ENCODE measurements at places on chromosomes 11 and 22.

DNA sequence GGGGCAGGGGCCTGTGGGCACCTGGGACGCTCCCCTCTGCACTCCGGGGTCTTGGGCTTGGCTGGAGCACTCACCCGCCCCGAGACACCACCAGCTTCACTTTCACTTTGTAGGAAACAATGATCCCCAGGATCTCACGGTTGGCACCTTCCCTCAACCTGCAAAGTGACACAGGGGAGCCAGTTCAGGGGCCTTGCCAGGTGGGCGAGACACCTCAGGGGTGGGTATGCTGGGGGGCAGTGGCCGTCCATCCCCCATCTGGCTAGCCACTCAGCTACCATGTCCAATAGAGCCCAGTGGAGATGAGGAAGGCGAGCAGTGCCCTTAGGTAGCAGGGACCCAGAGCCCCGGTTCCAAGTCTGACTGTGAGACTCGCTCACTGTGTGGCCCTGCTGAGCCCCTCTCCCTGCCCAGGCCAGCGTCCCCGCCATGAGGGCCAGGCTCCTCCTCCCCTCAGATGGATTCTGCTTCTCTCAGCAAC lies 32.3 kb downstream of the TPBGL start:
- DNase-seq = no peak

DNA sequence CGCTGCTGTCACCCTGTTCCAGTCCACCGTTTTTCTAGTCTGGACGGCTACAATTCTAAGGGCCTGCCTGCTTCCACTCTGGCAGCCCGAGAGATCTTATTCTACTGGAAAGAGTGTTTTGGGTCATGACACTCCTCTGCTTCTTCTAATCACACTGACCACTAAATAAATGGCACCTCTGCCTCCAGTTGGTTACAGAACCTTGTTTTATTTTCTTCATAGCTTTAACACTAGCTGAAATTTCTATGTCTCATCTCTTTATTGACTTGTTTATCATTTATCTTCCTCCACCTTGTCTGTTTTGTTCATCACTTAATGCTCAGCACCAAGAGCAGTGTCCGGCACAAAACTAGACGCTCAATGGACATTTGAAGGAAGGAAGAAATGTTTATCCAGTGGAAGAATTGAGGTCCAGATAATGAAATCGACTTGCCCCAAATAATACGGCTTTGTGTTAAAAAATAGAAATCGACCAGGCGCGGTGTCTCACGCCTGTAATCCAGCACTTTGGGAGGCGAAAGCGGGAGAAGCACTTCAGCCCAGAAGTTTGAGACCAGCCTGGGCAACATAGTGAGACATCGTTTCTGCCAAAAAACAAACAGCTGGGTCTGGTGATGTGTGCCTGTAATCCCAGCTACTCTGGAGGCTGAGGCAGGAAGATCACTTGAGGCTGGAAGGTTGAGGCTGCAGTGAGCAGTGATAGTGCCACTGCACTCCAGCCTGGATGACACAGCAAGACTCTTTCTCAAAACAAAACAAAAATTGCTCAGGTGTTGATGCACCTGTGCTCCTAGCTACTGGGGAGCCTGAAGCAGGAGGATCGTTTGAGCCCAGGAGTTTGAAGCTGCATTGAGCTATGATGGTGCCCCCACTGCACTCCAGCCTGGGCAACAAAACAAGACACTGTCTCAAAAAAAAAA lies 693 bp upstream of the PRR14L start:
- DNase-seq = no peak

DNA sequence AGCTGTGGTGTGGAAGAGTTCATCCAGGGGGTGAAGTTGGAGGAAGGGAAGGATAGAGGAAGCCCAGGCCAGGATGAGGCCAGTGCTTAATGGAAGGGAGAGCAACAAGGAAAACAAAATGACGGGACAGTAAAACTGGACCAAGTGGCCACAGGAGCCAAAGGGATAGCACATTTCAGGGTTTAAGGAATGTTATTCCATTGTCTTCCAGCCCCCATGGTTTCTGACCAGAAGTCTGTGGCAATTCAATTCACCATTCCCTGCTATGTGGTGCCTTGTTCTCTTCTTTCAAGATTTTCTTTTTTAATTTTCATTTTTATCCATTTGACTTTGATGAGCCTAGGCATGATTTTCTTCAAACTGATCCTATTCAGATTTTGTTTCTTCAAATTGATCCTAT lies 22.5 kb downstream of the IGF2 start:
- DNase-seq = no peak

GRCh38 chr11:114088836-114089235 lies 29.3 kb downstream of the ZBTB16 start:
- no peak for DNase-seq

DNA sequence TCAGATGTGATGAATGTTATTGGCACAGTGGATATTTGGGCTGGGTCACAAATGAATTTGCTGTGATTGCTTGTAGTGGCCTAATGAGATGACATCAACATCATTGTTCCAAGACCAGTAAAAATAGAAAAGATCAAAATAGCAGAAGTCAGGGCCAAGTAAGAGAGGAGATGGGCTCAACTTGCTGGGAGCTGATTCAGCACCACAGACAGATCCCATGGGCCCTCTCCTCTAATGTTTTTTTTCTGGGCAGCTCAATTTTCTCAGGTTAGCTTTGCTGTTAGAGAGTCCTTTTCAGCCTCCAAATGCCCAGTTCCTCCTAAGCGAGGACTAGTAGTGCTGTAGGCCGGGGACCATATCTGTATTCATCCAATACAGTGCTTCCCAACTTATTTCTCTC lies 86.0 kb upstream of the IZUMO1R start:
- no peak for DNase-seq

DNA sequence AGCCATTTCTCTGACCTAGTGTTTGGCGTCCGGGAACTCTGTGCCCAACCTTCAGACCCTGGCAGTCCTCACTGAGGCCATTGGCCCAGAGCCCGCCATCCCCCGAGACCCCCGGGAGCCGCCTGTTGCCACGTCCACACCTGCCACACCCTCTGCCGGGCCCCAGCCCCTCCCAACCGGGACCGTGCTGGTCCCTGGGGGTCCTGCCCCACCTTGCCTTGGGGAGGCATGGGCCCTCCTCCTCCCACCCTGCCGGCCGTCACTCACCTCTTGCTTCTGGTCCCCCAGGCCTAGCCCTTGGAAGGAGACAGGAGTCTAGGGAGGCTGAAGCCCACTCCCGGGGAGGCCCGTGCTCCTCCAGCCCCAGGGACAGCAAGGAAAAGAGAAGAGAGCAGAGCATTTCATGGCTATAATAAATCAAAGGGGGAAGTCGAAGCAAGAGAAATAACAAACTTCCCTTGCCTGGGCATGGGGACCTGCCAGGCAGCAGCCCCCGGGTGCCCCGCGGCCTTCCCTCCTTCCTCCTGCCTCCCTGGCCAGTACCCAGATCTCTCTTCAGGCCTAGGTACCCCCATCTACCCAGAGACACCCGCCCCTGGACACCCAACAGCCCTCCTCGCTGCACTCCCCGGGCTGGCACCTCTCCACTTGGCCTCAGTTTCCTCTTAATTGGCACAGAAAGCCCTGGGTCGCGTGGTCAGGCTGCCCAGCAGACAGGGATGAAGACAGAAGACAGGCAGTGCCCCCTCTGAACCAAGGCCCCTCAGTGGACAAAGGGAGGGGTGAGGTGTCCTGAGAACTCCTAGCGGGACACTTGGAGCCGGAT lies 13.0 kb upstream of the SLC39A13 start:
- DNase-seq = no peak

GRCh38 chr11:61913699-61914395 lies 3.5 kb downstream of the RAB3IL1 start:
- no peak for DNase-seq

- no peak for DNase-seq
Observed at GRCh38 chr11:117218133-117218915, 13.5 kb downstream of the PCSK7 start.

- DNase-seq = no peak
Observed at GRCh38 chr22:42801252-42802080, 55.6 kb downstream of the ARFGAP3 start.

GRCh38 chr11:111565114-111565720 lies 24.7 kb downstream of the LAYN start:
- peak; percentile 13 for DNase-seq

GRCh38 chr11:10646005-10646404 lies 47.5 kb downstream of the IRAG1 start:
- DNase-seq = no peak

DNA sequence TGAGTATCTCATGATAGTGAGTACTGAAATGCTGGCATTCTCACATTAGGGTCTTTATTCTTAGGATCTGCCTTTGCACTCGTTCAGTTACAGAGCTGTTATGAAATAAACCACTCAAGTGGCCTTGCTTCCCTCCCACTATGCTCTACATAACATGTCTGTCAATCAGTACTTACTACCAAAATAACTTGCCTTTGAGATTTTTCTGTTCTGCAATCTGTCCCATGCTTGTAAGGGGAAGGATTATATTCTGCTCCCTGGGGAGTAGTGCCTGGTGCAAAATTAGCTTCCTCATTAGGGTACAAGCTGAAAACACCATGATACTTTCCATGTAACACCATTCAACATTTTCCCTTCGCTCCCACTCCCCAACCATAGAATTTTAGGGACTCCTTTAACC lies 1.9 kb upstream of the GRAP2 start:
- DNase-seq = no peak

- no peak for DNase-seq
Observed at GRCh38 chr22:37290737-37291136, 8.4 kb downstream of the CYTH4 start.

DNA sequence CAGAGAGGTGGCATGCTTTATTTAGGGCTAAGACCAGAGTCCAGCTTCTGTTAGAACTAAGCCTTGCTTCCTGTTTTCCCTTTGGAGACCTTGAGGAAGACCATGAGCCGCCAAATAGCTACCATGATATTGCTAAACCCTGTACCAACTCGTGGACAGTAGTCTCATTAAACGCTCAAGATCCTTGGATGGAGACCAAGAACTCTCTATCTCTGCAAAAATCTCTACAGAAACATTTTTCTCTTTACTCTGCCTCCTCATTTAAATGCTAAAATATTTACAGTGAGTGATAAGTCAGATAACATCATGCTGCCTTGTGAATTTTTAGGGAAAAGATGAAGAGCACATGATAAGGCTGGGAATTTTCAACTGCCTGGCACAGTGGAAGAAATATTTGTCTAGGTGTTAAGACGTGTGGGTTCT lies 197.8 kb downstream of the MAML2 start:
- DNase-seq = no peak

DNA sequence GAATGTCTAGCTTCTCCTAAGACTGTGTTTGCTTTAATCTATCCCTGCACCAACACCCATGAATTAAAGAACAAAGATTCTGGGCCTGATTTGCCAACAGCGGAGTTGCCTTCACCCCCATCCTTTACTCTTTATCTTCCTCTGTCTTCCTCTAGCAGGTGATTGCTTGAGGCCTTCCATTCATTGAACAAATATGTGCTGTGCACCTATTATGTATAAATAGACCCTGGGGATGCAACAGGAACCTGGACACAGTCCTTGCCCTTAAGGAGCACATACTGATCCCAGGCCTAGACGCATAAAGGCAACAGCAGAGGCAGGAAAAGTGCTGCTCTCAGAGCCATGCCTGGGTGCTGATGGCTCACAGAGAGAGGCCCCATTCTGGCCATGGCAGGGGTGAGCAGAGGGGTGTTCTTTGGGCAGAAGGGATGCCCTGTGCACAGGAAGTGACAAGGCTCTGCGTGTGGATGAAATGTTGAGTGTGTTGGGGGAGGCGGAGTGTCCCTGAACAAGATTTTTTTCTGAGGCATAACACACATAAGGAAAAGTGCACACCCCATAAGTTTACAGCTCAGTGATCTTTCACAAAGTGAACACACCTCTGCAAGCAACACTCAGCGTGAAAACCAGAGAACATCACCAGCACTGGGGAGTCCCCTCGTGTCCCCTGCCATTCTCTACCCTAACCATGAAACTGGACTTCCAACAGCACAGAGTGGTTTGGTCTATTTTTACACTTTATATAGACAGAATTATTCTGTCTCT lies 145.9 kb downstream of the GRIK4 start:
- no peak for DNase-seq

DNA sequence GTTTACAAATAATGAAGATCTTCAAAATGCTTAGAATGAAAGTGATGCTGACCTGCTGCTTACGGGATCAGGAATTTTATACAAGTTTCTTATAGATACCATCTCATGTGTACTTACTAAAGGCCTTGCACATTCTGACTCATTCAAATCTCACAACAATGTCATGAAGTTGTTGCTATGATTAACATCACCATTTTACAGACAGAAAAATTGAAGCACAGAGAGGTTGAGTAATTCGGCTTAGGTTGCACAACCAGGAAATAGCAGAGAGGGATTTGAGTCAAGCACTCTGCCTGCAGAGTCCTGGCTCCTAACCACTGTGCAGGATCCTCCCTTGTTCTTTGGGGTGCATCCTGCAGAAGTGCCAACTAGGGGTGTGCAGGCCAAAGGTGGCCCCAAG lies 471.9 kb downstream of the MIAT start:
- no peak for DNase-seq

DNA sequence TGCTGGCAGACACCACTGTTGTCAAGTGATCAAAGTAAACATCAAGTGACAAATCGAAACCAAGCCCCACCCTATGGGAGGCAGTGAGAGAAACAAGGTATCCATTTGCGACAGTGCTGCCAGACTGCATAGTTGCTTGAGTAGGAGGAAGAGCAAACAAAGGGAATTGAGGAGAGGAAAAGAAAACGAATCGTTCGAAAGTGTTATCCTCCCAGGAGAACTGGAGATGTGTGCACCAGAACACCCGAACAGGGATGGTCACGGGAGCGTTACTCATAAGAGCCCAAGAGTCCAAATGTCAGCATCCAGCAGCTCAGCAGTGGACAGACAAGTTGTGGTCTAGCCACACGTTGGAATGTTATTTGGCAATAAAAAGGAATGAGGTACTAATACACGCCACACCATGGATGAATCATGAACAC lies 58.4 kb upstream of the NUP50 start:
- no peak for DNase-seq

DNA sequence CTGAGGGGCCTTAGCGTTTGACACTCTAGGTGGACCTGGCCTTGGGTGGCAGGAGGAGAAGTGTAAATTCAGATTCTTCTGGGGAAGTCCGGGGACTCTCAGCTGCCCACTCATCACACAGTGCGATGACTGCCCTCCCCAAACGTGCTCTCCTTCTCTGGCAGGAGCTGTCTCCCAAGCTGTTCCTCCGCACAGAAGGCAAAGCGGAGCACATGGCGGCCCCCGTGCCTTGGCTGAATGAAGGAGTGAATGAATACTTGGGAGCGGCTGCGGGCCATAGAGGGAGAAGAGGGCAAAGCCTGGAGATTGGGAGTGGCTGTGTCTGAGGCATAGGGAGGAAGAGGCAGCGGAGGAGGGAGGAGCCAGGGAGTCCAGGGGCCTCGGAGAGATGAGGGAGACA lies 6.9 kb upstream of the NAA40 start:
- DNase-seq = no peak

DNA sequence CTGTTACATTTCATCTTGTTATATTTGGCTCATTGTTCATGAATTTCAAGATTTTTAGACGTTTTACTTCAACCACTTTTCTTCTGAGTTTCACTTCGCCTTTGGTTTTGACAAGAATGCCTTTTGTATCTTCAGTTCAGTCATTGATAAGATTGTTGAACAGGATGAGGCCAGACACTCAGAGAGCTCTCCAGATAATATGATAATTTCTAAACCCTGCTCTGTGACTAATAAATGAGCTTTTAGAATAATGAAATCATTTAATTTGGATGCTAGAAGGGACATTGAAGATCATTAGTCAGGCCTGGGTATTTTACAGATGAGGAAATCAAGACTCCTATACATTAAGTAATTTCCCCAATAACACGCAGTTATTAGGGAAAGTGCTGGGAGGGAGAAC lies 37.2 kb upstream of the GRAMD1B start:
- DNase-seq = no peak

- no peak for DNase-seq
Observed at GRCh38 chr11:35815556-35816315, 128.1 kb upstream of the LDLRAD3 start.

- DNase-seq = no peak
Observed at GRCh38 chr22:37163575-37164504, 14.1 kb upstream of the IL2RB start.
